ENCODE measurements at places on chromosomes 7 and 10.

DNA sequence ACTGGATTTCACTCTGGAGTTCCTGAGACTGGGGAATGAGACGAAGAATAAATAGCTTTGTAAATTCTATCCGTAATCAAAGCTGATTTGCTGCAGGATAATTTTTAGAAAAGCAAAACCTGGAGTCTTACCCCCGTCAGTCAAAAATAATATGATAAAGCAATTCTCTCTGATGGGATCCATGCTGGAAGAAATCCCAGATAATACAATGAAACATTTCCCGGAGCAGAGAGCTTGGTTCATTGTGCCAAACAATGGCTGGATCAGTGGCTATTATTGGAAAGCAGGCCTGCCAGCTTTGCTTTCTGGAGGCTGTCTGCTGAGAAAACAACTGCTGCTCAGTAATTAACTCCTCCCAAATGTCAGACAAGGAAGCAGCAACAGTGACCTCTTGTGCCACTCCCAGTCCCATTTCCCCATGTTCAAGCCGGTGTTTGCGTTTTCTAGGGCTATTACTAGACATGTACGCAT is 609.4 kb upstream of the PCDH15 start:
- DNase-seq = peak; percentile 97

DNA sequence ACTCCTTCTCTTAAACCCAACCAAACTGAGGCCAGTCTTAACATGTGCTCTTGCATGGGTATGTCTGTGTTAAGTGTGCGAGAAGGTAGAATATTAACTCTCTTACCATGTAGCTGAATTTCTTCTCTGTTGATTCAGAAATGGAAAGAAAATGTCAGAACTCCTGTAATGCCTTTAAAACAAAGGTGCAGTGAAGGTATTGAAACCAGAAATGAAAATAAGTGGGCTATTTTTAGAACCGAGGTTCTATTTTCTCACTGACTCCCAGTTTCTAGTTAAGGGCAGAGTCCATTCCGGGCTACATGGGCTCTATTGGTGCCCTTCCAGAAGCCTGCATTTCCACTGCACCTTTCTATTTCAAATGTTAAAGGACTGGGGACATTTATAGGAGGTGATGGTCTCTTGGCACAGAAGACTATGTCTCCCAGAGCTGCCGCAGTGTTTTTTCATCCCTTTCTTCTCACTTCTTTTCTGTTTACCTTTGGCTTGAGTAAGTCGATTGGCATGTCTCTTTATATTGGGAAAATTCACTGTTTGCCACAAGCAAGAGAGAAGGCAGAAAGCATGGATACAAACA is 174.9 kb downstream of the LRMDA start:
- no peak for DNase-seq

DNA sequence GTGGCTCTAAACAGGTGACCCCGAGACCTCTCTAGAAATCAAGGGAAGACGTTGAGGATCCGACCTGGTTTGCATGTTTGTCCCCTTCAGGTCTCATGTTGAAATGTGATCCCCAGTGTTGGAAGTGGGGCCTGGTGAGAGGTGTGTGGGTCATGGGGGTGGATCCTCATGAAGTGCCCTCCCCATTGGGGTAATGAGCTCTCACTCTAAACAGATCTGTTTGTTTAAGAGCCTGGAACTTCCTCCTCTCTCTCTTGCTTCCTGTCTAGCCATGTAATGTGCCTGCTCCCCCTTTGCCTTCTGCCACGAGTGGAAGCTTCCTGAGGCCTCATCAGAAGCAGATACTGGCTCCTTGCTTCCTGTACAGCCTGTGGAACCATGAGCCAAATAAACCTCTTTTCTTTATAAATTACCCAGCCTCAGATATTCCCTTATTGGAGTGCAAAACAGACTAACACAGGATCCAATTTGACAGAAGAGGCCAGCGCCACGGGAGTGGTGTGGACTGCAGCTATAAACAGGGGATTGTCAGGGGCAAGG is 10.8 kb upstream of the POLM start:
- no peak for DNase-seq

- DNase-seq = peak; percentile 86
Measured at GRCh38 chr7:36945612-36946400, 221.5 kb upstream of the AOAH start.

GRCh38 chr7:112067200-112067599 is 139.0 kb downstream of the DOCK4 start:
- no peak for DNase-seq

- no peak for DNase-seq
Measured at GRCh38 chr7:110675383-110676103, 415.4 kb upstream of the LRRN3 start.

DNA sequence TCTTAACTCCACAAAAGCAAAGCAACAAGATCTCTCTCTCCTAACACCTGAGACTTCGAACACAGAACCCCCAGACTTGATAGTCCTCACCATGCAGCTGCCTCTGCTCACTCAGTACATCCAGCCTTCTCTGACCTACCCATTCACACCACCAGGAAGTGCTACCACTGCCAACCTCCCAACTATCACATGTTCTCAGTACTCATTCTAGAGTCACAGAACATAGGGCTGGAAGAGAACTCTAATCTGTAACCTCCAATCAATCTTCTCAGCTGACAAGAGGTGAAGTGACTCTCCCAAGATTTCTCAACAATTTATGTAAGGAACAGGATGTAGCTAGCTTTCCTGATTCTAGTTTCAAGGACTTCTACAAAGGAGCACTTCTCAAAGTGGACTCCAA is 3.8 kb downstream of the NUDCD3 start:
- no peak for DNase-seq

DNA sequence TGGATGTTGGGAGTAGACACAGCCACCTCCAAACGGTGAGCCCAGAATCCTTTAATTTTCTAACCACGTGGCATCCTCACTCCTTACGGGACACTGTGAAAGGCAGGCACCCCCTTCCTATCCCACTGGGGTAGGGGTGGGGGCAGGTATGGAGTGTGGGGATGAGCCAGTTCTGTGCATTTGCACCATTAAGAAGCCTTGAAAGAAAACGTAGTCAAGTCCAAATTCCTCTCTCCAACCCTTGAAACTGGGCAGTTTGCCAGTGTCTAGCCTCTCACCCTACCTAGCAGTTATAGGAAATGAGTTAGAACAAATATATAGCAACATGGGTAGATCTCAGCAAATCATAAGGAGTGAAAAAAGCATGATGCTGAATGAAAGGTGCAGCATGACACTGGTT is 92.4 kb upstream of the LEP start:
- no peak for DNase-seq
